Activated CD8-positive, alpha-beta memory T cell treated with anti-CD3 and anti-CD28 coated beads for 48 hours (primary cell): ENCODE measurements at places on chromosomes 11 and 22.

- no peak for DNase-seq
These were observed 33.2 kb downstream of the TOLLIP start for GRCh38 chr11:1276041-1276790.

DNA sequence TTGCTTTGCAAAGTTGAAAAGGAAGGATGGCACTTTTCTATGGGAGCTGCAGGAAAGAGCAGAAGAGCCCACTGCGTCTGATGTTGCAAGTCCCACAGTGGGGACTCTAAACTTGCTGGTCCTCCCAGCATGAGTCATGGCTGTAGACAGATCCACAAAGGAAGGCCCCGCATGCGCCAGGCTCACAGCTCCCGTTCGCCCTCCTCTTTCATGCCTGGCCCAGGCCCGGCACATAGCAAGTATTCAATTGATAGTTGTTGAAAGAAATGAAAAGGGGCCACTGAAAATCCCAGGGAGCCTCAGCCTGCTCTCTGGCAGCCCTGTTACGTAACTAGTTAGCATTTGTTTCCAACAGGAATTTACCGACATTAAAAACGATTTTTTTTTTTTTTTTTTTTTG is 18.9 kb downstream of the AP1B1 start:
- no peak for DNase-seq

DNA sequence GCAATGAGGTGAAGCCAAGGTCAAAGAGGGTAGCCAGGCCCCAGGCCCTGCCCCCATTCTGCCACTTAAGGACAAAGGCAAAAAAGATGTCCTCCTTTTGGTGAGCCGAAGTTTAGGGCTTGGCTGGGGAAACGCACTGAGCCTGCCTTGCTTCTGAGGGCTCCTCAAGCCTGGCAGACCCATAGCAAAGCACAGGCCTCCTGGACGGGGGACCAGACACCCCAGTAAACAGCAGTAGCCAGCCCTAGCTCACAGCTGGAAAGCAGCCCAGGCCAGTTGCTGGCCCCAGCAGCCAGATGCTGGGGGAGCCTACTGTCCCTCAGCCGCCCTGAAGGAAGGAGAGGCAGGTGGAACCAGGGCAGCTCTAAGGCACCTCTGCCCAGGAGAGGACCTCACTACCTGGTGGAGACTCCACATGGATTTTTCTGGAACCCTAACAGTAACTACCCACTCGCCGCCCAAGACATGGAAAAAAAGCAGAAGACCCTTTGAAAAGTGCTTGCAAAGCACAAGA is 3.8 kb upstream of the PYGM start:
- no peak for DNase-seq

DNA sequence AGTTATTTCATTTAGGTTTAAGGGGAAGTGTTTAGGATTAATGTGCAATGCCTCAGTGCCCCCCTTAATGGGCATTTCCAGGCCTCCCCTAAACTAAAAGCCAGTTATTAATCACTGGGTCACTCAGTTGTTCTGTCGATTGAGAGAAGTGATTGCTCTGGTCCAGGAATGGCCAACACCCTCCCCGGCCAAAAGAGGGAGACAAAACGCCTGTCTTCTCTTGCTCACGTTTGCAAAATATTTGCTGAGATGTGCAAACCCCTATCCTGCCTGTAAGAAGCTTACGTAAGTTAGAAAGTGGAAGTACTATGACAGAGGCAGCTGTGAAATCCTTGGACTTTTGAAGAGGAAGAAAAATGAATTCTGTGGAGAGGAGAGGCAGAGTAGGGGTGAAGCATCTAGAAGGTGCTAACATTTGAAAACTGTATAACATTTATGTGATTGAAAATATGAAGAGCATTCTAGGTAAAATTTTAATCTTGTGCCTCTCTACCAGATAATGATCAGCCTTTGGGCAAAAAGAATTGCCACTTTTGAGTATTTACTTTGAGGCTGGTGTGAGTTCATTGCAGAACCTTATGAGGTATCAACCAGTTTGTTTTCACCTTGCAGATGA is 37.7 kb downstream of the NTM start:
- no peak for DNase-seq

- no peak for DNase-seq
These were observed 467 bp downstream of the ESS2 start for GRCh38 chr22:19143967-19144400.

DNA sequence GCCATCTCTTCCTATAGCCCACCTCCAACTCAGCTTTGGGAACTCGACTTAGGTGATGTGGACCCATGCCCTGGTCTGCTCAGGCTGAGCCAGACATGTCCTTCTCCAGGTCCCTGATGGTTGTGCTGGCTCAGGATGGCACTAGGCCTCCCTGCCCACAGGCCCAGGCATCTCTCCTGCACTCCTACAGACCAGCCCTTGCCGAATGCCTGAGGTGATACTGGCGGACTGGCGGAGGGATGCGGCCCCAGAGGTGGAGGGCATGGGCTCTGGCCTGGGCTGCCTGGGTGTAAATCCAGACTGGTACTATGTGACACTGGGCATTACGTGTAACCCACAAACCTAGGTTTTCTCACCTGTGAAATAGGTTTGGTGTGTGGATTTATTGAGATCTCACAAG is 352.8 kb downstream of the SHANK2 start:
- no peak for DNase-seq

DNA sequence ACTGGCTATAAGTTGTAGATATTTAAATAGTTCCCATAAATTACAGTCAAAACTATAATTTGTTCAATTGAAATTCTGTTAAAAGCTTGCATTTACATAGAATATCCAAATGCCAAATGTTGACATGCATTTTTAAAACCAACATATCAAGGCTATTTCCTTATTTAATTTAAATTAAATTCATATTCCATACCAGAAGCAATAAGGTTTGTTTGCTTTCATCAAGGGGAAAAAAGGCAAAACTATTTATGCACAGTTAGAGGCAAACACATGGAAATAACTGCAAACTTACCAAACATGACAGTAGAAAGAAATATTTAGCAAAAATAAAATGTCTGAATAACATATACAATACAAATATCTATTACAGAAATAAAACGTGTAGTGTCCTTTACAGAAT is 1581.2 kb upstream of the TENM4 start:
- no peak for DNase-seq

DNA sequence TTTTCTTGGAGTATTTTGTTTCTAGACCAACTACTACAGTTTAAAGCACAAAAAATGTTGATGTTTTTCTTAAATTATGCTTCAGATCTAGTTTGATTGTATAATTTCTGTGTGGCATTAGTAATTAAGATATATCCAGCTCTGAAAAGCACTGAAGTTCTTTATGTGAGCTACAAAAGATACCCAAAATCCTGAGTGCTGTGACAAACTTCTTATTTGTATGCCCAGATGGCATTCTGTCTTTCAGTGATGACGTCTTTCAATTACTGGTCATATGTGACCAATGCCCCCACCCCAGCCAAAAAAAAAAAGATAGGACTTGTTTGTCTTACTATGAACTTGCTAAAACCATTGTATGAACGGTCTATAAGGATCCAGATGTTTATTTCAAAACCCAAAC is 51.3 kb downstream of the BIRC2 start:
- no peak for DNase-seq

GRCh38 chr11:70713988-70714665 is 315.8 kb downstream of the CTTN start:
- no peak for DNase-seq

DNA sequence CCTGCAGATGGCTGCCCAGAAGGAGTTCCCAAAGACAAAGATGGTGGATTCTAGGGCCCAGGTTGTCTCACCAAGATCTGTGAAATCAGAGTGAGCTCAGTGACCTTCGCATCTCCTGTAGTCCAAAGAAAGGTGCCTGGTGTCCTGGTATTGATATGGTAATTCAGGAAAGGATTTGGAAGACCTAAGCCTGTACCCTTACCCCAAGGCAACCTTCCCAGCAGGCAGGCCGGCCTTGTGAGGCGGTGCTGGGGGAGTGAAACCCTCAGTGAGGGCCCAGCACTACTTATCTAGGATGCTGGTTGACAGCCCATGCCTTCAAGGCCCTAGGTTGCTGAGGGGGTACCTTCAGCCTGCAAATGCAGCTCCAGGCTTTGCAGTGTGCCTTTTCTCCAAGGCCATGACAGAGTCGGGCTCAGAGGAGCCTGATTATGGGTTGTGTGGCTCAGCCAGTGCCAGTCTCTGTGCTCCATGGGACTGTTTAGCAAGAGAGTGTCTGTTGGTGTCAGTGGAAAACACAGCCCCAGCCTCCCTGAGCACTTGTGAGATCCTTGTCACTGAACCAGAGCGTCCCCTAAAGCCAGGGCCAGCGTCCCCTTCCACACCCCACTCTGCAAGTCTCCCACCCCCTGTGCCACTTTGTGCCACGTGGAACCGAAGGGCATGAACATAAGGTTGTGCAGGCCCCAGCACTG is 72.8 kb upstream of the MYOD1 start:
- no peak for DNase-seq

GRCh38 chr11:94128291-94128745 is 323 bp upstream of the PANX1 start:
- DNase-seq, result no peak

DNA sequence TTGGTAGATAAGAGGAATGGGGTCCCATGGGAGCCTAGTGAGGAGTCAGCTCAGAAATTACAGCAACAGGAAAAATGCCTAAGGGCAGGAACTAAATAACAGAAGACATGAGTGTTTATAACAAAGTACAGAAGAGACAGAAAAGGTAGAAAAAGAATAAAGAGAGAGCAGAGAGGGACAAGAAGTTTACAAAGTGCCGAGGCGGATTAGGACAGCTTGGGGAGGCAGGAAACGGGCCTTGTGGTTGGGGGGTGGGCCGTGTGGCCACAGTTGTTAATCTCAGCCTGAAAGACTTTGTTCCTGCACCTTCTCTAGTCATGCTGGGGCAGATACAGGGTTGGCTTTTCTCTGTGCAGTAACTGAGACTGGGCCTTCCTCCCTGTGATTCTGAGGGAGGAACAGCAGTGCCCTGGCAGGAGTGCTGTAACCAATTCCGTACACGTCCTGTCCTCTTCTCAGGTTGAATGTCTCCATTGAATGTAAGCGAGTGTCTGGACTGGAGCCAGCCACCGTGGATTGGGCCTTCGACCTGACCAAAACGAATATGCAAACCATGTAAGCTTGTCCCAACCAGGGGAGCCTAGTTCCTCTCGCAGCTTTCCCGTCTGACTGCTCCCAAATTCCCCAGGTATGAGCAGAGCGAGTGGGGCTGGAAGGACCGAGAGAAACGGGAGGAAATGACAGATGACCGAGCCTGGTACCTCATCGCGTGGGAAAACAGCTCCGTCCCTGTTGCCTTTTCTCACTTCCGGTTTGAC is 13.2 kb downstream of the NAA40 start:
- DNase-seq, result no peak

DNA sequence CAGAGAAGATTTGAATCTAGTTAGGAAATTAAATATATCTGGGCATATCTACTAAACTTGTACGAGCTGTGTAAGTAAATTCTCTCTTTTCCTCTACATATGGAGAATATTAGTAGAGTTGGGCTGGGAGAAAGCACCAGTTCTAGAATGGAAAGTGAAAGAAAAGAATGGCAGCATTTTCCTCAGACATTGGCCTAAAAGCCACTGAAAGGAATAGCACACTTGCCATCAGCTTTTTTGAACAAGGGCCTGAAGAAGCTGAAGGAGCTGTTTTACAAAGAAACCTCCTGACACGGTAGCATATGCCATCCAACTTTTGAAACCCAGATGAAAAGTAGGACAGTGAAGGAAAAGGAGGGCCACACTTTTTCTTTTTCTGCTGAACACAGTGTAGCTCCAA is 1563.7 kb upstream of the TENM4 start:
- no peak for DNase-seq

DNA sequence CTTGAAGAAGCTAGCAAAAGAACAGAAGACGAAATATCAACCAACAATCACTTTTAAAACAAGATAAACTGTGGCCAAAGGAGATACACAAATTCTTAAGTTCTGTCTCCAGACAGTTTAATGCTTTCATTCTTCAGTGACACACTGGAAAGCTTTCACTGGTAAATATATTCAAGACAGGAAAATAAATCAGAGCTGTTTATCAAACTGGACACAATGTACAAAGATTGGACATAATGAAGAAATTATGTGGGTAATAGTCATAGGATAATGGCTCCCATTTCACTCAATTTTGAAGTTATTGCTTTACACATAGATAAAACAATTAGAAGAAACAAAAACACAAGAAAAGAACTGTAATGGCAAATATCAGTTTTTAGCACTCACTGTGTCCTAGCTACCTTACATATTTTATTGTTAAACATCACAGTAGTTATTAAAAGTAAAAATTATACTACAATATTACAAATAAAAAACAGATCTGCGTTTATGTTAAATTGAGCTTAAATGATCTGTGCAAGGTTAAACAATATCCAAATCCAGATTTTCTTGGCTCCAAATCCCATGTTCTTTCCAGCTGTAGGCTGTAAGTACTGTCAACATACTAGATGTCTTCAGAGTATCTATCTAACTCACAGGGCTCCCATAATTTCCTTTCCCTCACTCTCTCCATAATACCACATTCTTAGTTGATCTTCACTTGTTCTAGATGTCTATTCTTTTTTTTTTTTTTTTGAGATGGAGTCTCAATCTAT is 38.6 kb upstream of the NOX4 start:
- DNase-seq, result no peak

DNA sequence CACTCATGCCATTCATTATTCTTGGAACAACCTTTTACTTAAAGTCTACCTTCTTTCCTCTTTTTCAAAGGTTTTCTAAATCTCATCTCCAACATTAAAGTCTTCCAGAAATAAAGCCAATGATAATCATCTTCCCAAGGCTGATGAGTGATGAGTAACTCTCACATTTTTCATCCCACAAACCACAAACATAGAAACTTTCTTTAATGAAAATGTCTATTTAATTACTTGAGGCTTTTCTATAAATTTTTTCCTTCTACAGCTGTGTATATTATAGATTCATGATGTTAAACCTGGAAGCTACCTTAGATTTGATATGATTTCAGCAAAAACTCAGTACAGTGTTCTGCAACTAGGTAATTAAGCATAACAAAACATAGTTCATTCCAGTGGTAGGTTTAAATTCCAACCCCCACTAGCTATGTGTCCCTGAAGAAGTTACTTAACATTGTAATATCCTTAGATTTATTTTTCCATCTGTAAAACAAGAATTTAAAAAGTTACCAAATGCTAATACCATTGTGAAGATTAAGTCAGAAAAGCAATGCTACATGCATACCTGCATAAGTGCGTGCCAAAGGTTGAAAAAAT is 845.4 kb downstream of the KCNA4 start:
- DNase-seq, result no peak

GRCh38 chr22:43260331-43261231 is 73.6 kb upstream of the TTLL12 start:
- DNase-seq, result no peak
